ENCODE measurements at places on chromosomes 12 and 14.
A peak's percentile ranks its signal among the peaks of the same experiment; 100 is the strongest.

GRCh38 chr14:79641371-79641770 lies 569.9 kb downstream of the DIO2 start:
- no peak for DNase-seq

- DNase-seq: no peak
Observed at GRCh38 chr12:33476058-33476457, 36.4 kb upstream of the SYT10 start.

- no peak for DNase-seq
Observed at GRCh38 chr14:50533806-50534205, 1.4 kb upstream of the MAP4K5 start.

GRCh38 chr12:16171348-16171747 lies 106.1 kb downstream of the SLC15A5 start:
- DNase-seq: no peak

DNA sequence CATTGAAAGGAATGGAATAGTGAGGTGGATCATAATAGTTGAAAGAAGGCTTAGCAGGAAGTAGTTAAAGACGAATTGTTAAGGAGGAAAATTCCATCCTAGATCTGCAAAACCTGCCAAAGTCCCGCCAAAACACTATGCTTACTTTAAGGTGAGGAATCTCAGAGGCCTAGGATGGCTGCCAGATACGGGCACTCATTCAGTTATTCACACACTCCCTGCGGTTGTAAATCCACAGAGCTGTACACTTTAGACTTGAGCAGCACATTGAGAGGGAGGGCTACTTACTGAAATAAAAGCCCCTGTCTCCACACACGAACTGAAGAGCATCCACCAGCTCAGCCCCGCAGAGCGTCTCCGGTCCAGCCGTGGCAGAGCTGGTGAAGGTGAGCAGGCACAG lies 5.0 kb downstream of the IGF1 start:
- no peak for DNase-seq

GRCh38 chr14:99892406-99892805 lies 99.2 kb downstream of the EML1 start:
- DNase-seq: no peak

DNA sequence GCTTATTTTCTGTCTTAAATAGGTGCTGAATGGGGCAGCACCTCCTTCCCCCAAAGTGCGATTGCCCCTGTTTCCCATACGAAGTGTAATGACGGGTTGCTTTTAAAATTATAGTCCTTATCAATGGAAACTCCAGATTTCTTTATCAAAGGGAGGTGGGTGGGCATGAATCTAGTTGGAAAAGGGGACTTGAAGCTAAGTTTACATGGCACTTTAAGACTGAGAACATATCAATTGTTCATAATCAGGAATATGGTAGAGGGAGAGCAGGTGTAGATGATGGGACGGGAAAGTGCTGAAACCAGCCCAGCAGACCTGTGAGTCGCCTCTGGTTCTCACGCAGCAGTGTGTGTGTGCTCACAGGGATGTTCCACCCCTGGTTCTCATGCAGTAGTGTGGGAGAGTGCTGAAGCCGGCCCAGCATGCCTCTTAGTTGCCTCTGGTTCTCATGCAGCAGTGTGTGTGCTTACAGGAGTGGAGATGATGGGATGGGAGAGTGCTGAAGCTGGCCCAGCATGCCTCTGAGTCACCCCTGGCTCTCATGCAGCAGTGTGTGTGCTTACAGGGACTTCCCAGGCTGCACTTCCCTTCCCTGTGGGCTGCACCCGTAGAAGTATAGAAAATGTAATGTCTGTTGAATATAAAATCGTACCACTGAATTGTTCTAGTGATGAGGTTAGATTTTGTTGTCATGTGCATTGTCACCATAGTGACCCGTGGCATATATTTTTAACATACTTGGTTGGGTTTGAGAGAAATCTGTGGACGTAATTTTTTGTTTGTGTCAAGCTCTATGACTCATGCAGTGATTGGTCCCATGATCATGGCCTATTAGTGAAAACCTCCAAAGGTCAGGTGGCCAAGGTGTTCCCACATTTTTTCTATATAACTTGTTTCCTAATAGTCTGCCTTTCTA lies 51.6 kb downstream of the GPATCH2L start:
- no peak for DNase-seq

GRCh38 chr14:103386713-103387329 lies 1.6 kb downstream of the MARK3 start:
- DNase-seq: no peak

- no peak for DNase-seq
Observed at GRCh38 chr12:109523504-109523903, 46.1 kb downstream of the UBE3B start.

GRCh38 chr12:59843260-59843843 lies 247.5 kb downstream of the SLC16A7 start:
- no peak for DNase-seq

GRCh38 chr12:107244584-107244983 lies 151.2 kb upstream of the CRY1 start:
- DNase-seq: no peak

DNA sequence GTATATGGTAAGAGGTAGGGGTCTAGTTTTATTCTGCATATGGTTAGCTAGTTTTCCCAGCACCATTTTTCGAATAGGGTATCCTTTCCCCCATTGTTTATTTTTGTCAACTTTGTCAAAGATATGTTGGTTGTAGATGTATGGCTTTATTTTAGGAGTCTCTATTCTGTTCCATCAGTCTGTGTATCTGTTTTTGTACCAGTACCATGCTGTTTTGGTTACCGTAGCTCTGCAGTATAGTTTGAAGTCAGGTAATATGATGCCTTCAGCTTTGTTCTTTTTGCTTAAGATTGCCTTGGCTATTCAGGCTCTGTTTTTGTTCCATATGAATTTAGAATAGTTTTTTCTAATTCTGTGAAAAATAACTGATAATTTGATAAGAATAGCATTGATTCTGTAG lies 24.9 kb downstream of the TBK1 start:
- DNase-seq: no peak

DNA sequence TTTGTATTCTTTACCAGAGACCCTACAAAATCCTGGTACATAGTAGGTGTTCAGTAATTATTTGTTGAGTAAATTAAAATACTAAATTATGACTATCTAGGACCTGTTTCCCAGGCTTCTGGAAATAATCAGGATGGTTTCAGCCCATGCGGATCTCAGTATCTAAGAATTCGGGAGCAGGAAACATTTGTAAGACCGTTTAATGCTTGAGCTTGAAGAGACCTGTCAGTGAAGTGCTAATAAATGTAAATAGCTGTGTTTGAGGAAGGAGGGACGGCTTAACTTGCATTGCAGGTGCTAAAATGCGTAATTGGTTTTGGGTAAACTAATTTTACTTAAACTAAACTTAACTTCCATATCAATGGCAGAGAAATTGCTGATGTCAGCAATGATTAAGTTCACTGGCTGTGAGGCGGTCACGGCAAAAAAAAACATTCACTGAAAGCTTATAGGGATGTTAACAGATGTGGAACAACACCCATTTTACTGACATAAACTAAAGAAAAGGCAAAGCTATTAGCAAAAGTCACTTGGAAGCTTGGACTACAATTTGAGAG lies 28.6 kb upstream of the AEBP2 start:
- no peak for DNase-seq

- DNase-seq: no peak
Observed at GRCh38 chr14:24065408-24065807, 6.0 kb upstream of the CPNE6 start.

- DNase-seq: no peak
Observed at GRCh38 chr12:125269276-125269675, 204.0 kb downstream of the AACS start.

DNA sequence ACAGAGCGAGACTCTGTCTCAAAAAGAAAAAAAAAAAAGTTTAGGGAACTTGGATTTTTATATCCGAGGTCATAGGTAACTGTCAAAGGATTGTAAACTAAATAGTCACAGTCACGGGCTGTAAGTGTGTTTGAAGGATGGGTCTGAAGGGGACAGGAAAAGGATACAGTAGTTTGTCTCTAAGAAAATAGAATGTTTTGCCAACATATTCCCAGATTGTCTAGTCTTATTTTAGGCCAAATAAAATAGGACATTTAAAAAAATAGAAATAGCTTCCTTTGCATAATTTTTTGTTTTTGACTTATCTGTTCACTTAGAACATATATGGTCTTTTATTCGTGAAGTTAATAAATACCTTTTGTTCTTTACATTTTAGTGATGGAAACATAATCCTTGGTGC lies 24.2 kb upstream of the REP15 start:
- no peak for DNase-seq

GRCh38 chr14:104572668-104573067 lies 6.9 kb upstream of the C14orf180 start:
- no peak for DNase-seq

- DNase-seq: no peak
Observed at GRCh38 chr14:55097881-55098560, 31.0 kb upstream of the LGALS3 start.

DNA sequence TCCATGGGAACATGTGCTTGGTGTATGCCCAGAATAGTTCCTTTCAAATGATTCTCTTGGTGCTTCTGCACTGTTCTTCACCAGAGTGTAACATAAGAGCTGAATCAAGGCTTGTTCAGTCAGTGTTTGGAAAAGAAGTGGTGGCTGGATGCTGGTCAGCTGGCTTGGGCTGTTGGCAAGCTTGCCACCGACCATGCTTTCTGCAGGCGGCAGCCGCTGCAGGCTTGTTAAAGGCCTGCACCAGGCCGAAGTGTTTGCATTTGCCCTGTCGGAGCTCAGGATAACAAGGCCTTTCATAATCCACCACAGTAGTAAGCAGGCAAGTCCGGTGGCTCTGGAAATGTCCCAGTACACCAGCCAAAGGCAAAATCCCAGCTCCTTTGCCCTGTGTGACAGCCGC lies 26.9 kb downstream of the DAAM1 start:
- peak; percentile 45 for DNase-seq

DNA sequence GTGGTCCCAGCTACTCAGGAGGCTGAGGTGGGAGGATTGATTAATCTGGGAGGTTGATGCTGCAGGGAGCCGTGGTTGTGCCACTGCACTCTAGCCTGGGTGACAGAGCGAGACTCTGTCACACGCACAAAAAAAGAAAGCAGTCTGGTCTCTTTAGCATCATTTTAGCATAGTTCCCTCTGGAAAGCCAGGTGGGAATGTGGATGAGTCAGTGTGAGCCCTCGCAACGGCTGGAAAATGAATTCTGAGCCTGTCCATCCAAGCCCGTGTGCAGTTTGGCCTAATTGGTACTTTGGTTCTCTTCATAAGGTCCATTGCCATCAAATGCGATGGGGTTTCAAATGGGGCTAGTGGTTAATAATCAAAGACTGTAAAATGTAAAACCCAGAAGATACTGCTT lies 2.4 kb downstream of the MYL2 start:
- no peak for DNase-seq

DNA sequence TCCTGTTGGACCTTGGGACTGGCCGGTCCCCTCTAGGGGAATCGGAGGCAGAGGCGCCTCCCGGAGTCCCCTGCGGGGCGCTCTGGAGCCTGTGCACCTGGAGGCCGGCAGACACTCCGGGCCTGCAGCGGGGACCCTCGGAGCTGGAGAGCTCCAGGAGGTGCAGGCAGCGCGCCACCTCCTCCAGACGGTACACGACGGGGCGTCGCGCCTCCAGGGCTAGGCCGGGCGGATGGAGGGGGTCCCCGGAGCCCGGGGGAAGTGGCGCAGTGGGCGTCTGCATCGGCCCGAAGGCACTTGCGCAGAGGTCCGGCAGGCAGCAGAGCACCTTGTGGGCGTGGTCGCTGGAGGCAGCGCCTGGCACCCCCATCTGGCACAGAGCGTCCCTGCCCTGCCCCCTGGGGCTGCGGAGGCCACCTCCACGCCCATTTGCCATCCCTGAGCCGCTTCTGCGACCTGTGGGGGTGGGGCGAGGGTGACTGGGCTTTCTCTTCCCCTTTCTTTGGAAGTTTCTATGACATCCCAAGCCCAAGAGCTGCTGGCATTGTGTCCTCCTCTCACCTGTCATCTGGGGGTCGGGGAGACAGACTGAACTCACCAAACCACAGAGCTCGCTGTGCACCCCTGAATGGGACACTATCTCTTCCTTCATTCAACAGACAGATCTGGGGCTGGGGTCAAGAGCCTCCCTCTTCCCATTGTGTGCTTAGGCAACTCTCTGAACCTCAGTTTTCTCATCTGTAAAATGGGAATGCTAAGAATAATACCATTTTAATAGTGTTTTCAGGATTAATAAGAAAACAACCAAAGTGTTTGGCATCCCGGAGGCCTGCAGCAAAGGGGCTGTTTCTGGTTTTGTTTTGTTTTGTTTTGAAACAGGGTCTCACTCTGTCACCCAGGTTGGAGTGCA lies 37.5 kb upstream of the CORO1C start:
- no peak for DNase-seq

- DNase-seq: no peak
Observed at GRCh38 chr14:23118506-23119362, at the start of gene CEBPE. TSS of gene CEBPE (minus strand) at chr14:23119255. CDS start at chr14:23119091, 164 bp downstream.

GRCh38 chr14:92967346-92967926 lies 44.5 kb downstream of the CHGA start:
- DNase-seq: no peak

- DNase-seq: no peak
Observed at GRCh38 chr12:52182384-52182783, 9.4 kb downstream of the KRT80 start.

GRCh38 chr12:124457287-124458219 lies 109.9 kb downstream of the NCOR2 start:
- DNase-seq: peak; percentile 62

GRCh38 chr12:107679336-107679735 lies 6.3 kb upstream of the PWP1 start:
- DNase-seq: no peak

GRCh38 chr14:84458881-84459280 lies 1071.1 kb upstream of the FLRT2 start:
- no peak for DNase-seq

GRCh38 chr14:52442166-52442565 lies 110.1 kb downstream of the TXNDC16 start:
- no peak for DNase-seq

DNA sequence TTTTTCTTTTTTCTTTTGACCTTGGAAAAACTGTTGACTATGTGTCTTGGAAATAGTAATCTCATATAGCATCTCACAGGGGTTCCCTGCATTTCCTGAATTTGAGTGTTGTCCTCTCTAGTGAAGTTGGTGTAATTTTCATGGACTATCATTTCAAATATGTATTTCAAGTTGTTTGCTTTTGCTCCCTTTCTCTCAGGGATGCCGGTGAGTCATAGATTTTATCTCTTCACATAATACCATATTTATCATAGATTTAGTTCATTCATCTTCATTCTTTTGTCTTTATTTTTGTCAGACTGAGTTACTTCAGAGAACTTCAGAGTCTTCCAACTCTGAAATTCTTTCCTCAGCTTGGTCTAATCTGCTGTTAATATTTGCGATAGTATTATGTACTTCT lies 1320.6 kb downstream of the LRFN5 start:
- DNase-seq: no peak

GRCh38 chr12:70068743-70069142 lies 174.5 kb upstream of the CNOT2 start:
- DNase-seq: no peak

DNA sequence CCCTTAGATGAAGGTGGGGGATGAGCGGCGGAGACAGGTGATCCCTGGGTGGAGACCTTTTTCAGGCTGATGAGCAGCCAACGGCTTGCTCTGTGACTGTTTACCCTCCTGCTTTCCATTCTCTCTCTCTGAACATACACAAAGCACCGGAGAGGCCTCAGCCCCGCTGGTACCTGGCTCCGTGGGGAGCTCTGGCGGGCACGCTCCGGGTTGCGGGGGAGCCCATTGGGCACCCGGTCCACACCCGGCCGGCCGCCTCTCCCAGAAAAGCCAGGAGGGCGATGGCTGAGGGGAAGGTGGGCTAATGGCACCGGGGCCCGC lies 545 bp downstream of the SMARCC2 start:
- DNase-seq: no peak

- DNase-seq: no peak
Observed at GRCh38 chr12:102542816-102543440, 62.6 kb upstream of the IGF1 start.

Data from caudate nucleus (tissue), 63 donors.